ENCODE measurements at places on chromosomes 6 and 20.

DNA sequence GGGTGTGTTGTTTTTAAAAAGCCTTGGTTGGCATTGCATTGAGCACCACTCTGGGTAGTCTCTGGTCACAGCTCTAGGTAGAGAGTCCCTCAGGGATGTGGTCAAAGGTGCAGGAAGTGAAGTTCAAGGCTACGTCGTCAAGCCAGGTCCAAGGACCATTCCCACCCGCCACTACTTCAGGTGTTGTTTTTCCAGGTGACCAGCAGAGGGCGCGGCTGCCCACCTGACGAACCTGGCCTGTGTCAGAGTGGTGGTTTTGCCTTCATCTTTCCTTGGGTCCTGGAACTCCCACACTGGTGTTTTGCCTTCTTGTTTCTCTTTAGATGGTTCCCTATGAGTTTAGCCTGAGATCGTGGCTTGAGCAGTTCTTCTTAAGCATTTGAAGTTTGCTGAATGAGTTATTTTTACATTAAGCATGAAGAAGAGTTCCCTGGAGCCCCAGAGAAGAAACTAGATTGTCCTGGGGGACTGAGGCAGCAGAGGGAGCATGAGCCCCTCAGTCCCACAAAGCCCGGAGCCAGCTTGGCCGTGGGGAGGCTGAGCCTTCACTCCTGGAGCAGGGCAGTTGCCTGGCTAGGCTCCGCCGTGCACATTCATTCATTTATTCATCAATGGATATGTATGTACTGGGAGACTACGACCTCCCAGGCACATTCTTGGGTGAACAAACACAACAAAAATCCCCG is 5.6 kb upstream of the PHACTR3 start:
- DNase-seq, result no peak

DNA sequence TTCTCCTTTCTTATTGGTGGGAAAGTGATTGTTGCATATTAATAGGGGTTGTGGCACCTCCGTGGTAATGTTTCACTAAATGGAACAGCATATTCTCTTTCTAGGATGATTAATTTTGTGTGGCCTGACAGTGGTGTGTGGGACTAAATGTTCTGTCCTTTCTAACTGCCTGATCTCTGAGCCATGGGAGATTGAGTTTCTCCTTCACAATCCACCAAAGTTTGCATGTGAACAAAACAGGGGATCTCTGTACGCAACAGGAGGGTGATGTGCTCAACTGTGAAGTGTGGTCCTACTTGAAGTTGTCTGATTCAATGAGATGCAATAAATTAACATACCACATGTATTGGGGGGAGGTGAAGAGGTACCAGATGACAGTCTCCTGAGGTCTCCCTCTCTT is 19.3 kb downstream of the BCAS1 start:
- DNase-seq, result no peak

- DNase-seq, result no peak
Observed at GRCh38 chr6:119517428-119517827, 167.9 kb upstream of the MAN1A1 start.

- DNase-seq, result no peak
Observed at GRCh38 chr20:46073443-46073842, 16.3 kb downstream of the NCOA5 start.

- DNase-seq, result no peak
Observed at GRCh38 chr6:74369556-74369993, 673.6 kb downstream of the CD109 start.

- no peak for DNase-seq
Observed at GRCh38 chr6:66128656-66129055, 421.6 kb upstream of the EYS start.

DNA sequence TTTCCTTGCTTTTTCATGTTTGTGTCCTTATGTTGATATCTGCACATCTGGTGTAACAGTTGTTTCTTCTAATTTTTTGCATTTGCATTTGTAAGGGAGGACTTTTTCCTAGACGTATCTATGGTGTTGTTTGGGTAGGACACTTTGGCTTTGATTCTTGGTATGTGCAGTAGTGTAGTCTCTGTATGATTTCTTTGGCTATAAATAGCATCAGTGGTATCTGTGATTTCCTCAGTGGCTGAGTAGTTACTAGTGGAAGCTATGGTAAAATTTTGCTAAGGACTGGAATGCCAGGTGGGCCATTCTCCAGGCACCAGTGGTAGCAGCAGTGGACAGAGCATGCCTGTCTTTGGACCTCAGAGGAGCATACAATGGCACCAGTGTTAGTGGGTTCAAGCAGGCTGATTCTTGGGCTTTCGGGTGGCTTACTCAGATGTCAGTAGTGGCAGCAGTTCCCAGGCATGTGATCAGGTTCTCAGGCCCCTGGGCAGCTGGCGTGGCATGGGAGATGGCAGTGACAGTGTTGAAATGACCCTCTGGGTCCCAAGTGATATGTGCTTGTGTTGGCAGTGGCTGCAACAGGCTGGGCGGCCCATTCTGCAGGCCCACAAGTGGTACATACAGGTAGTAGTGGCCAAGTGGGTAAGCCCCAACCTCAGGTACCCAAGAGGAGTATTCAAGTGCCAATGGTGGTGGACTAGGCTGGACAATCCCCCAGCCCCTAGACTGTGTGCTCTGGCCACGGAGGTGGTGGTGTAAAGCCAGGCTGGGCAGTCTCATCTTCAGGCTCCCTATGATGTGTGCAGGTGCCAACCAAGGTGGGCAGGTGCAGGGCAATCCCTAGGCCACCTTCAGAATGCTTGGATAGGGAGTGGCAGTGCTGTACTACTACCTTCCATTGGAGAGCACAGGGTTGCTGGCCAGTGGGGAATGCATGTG is 54.5 kb downstream of the PLCG1 start:
- no peak for DNase-seq

GRCh38 chr6:44999066-44999465 is 329.1 kb upstream of the RUNX2 start:
- DNase-seq, result no peak

- DNase-seq, result no peak
Observed at GRCh38 chr20:32478576-32478975, 106.6 kb downstream of the NOL4L start.

DNA sequence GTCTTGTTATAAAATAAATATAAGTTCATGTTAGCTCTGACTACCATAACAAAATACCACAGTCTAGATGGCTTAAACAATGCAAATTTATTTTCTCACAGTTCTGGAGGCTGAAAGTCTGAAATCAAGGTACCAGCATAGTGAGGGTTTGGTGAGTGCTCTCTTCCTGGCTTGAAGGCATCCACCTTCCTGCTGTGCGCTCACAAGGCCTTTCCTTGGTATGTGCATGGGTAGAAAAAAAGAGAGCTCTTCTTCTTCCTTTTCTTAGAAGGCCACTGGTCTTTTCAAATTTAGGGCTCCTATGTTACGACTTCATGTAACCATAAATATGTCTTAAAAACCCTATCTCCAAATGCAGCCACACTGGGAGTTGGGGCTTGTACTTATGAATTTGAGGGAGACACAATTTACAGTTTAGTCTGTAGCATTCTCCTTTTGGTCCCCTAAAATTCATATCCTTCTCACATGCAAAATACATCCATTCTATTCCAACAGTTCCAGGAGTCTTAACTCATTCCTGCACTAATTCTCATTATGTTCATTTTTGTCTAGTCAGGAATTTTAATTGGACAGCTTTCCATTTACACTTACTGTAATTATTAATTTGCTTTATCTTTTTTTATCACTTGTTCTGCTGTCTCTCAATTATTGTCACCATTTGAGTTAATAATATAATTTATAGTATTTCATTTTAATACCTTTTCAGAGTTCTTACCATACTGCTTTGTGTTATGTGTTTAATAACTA is 381.9 kb upstream of the EPHA7 start:
- no peak for DNase-seq

- DNase-seq, result no peak
Observed at GRCh38 chr6:137879299-137879698, 12.2 kb downstream of the TNFAIP3 start.

DNA sequence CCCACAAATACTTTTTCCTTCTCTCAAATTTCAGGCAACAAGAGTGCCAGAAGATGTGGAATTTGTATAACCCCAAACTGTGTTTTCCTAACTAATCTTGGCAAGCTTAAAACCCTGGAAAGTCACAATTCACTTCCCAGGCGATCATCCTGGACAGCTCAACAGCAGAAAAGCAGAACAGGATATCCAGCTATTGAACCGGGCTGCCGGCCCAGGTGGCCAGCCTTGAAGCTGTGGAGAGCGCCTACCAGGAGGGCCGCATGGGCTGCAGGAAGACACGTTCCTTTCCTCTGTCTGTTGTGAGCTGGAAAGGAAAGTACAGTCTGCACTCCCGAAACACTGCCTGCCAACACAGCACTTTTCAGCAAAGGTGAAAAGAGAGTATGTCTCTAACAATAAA is 719.7 kb upstream of the MARCKS start:
- DNase-seq, result no peak

DNA sequence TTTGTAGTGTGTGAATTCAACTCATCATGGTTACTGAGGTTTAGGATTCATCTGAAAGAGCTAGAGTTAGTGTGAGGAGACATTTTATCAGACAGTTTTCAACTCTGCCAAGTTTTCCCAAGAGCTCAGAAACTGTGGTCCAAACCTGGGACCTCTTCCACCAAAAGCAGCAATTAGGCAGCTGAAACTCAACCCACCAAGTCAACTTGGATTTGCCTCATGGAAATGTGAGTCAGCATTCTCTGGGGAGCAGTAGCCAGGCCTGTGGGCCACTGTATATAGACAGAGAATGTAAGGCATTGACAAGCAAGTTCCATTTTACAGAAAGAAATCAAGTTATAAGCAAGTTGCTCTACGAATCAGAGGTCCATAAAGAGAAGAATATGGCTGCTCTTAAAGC is 178.8 kb upstream of the HDDC2 start:
- no peak for DNase-seq

- DNase-seq, result no peak
Observed at GRCh38 chr6:150150821-150151646, 8.2 kb downstream of the PPP1R14C start.

DNA sequence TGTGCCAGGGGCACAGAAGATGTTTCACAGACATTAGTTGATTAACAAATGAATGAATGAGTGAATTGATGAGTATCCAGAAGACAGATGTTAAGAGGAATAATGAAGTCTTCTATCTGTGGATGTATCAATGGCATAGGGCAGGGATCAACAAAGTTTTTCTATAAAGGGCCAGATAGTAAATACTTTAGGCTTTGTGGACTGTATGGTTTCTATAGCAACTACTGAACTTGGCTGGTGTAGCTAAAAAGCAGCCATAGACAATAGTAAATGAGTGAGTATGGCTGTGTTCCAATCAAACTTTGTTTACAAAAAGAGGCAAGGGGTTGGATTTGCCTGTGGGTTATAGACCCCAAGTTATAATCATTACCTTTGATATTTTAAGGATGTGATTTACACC is 144.0 kb downstream of the PRL start:
- DNase-seq, result no peak

DNA sequence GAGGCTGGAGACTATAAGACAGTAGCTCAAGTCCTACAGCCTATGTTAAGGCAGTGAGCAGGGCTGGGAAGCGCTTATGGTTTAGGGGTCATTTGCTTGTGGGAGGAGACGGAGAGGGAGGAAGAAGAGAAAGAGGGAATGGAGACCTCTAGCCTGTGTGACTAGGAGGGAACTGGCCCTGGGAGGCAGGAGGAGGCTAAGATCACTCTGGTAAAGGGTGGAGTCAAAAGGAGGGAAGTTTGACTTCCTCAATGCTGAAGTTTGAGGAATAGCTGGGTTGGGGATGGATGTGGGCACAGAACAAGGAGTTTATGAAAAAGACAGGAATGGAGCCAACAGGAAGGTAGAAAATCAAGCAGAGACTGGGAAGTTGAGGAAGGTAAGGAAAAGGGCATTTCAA is 6.4 kb upstream of the BACH2 start:
- DNase-seq, result no peak

DNA sequence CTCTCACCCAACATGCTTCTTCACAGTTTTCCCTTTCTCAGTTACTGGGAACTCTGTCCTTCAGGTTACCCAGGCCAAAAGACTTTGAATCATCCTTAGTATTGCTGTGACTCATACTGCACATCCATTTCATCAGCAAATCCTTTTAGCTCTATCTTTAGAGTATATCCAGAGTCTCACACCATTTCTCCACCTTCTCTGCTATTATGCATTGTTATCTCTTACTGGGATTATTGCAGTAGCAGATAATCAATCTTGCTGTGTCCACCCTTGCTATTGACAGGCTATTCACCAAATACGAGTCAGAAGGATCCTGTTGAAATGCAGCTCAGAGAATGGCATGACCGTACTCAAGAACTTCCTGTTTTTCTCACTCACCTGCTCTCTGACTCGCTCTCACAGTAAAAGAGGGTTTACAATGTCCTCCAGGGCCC is 57.3 kb downstream of the BCKDHB start:
- DNase-seq, result no peak

GRCh38 chr20:45318386-45318939 is 10.4 kb upstream of the MATN4 start:
- no peak for DNase-seq

- DNase-seq, result no peak
Observed at GRCh38 chr6:38137608-38138265, 318.2 kb downstream of the ZFAND3 start.

DNA sequence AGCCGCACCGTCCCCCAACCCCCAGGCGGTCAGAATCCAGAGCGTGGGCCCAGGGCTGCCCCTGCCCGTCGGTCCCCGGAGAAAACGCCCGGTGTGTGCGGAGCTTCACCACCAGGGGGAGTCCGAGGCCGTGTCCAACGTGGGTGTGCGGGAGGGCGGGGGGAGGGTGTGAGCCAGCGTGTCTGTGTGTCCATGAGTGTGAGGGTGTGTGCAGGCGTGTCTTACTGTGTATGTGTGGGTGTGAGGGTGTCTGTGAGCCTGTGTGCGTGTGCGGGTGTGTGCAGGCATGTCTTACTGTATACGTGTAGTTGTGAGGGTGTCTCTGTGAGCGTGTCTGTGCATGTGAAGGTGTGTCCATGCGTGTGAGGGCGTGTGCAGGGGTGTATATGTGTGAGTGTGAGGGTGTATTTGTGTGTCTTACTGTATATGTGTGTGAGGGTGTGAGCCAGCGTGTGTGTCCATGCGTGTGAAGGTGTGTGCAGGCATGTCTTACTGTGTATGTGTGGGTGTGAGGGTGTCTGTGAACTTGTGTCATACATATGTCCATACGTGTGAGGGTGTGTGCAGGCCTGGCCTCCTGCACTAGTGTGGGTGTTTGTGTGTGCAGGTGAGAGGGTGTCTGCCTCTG is 24.6 kb upstream of the GATA5 start:
- peak; percentile 69 for DNase-seq

DNA sequence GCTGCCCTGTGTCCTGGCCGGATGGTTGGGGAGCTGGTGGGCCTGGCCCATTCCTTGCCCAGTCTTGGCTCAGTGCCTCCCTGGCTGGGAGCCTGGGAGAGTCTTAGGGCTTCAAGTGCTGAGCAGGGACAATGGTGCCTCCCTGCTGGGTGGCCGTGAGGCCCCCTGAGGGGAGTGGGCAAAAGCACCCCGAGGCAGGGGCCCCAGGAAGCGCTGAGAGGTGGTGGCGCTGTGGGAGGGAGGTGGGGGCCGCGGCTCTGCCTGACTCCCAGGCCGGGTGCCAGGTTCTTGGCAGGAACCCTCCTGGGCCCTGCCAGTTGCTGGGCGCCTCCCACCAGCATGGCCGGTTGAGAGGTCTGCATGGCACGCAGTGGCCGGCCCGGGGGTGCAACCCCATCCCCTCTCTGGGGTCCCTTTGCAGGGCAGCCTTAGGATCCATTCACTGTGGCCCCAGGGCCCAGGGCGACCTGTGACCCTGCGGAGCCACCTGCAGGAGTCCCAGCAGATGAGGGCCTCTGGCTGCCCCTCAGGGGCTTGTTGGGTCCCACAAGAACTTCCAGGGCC is 9.2 kb upstream of the RPS21 start:
- DNase-seq, result no peak

- DNase-seq, result no peak
Observed at GRCh38 chr6:79134699-79135474, 56.8 kb upstream of the PHIP start.

- DNase-seq, result no peak
Observed at GRCh38 chr6:116388924-116389323, 18.2 kb downstream of the DSE start.

- DNase-seq, result no peak
Observed at GRCh38 chr6:23681743-23682142, 444.3 kb upstream of the NRSN1 start.

Data from CD4-positive, alpha-beta T cell treated with Interleukin-15 for 1 hour (primary cell).